Fibroblast of skin of right quadriceps (primary cell): ENCODE measurements at places on chromosomes 13 and 19.
A peak's percentile ranks its signal among the peaks of the same experiment; 100 is the strongest.

GRCh38 chr19:42568006-42568405, 26.7 kb downstream of the CEACAM8 start:
- DNase-seq, result no peak

GRCh38 chr19:29662604-29663404, 2.5 kb upstream of the PLEKHF1 start:
- DNase-seq, result peak; percentile 89

DNA sequence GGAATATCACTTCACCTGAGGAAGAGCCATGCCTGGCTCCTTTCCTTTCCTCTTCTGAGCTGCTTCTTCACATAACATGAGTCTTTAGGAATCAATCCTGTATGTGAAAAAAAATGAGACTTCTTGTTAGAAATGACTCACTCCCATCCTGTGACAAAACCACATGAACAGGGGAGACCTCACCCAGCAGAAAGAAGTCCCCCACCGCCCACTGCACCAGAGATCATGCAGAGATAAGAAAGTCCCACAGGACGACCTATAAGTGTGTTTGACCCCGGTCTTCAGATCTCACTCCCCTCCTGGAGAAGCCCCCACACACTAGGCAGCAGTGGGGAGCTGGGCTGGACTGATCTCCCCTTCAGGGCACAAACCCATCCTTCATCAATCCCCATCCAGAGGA, 7.8 kb downstream of the ZNF600 start:
- no peak for DNase-seq

- no peak for DNase-seq
Measured at GRCh38 chr19:43372462-43372861, 19.0 kb downstream of the CD177 start.

- DNase-seq, result no peak
Measured at GRCh38 chr13:100541897-100542825, 46.4 kb downstream of the GGACT start.

DNA sequence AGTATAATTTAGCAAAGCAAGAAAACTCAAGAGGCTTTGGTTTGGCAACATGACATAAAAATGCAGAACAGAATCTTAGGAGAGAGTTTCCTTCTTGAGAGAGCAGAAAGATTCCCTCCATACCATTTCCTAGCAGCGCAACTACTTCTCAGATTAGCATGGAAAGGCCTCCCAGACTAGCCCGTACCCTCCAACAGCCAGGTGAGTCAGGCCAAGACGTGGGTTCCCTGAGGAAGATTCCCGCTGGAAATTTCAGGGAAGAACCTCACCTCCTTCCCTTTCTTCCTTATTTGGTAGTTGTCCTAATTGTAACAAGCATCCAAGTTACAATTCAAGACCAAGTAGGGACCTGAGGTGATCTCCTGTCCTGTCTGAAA, 12.3 kb downstream of the COL4A2 start:
- no peak for DNase-seq

GRCh38 chr19:10109528-10109927, 2.0 kb upstream of the P2RY11 start:
- no peak for DNase-seq

- DNase-seq, result peak; percentile 97
Measured at GRCh38 chr13:51590971-51591627, 6.8 kb downstream of the WDFY2 start.

- DNase-seq, result no peak
Measured at GRCh38 chr19:50981587-50982146, 2.0 kb downstream of the KLK7 start.

GRCh38 chr13:113002206-113002912, 33.3 kb downstream of the MCF2L start:
- no peak for DNase-seq

- peak; percentile 40 for DNase-seq
Measured at GRCh38 chr19:48480558-48481500, 11.7 kb downstream of the CYTH2 start.

DNA sequence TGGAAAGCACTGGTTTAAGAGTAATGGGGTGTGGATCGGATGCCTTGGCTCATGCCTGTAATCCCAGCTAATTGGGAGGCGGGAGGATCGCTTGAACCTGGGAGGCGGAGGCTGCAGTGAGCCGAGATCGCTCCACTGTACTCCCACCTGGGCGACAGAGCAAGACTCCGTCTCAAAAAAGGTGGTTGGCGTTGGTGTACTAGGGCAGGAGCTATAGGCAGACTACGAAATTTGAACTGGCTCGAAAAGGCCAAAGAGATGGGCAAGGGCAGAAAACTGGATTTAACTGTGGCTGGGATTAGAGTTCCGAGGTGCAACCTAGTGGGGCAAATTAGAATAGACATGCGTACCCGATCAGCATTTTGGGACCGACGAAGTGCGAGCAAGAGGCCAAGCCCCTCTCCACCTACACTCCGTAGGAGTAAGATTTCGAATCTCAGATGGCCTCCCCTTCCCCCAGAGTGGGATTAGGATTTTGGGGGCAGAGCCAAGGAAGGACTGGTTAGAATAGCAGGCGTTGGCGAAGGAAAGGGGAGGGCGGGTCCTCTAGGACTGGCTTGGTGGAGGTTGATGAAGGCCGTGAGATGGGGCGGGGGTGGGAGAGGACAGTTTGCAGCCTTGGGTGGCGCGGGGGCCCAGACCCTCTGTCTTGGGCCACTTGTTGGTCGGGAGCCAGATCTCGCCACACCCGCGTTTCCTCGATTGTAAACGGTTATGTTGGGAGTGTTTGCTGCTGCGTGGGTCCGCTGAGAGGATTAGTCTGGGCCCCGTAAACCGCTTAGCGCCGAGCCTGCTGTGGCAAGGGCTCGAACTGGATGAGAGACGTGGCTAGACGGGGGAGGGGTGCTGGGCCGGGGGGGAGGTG, 2.0 kb upstream of the INAFM1 start:
- DNase-seq, result peak; percentile 92

- DNase-seq, result no peak
Measured at GRCh38 chr13:98490195-98490836, 86.6 kb downstream of the STK24 start.

GRCh38 chr13:23623394-23623793, 53.2 kb downstream of the TNFRSF19 start:
- no peak for DNase-seq

DNA sequence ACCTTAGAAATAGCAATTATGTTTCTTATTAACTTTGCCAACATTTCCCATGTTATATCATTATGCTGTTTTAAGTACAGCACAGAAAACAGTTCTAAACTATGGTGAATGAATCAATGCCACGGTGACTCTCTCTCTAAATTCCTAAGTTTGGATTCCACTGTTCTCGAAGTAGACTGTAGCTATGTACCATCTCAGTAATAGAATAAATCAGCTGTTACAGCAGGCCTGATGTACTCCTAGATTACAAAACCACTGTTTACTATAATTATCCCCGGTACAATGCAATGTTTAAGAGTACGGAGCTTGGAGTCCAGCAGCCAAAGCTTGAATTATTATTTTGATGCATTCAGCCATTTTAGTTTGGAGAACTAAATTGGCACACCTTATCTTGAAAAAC, 476.3 kb upstream of the SLITRK1 start:
- DNase-seq, result no peak

GRCh38 chr13:100694722-100695508, 20.3 kb upstream of the TMTC4 start:
- DNase-seq, result peak; percentile 27

- DNase-seq, result no peak
Measured at GRCh38 chr13:46088821-46089562, 15.8 kb downstream of the CPB2 start.

GRCh38 chr13:57056601-57057180, 84.0 kb upstream of the PRR20A start:
- DNase-seq, result no peak

- peak; percentile 28 for DNase-seq
Measured at GRCh38 chr19:16002406-16003384, 53.9 kb downstream of the OR10H4 start.

DNA sequence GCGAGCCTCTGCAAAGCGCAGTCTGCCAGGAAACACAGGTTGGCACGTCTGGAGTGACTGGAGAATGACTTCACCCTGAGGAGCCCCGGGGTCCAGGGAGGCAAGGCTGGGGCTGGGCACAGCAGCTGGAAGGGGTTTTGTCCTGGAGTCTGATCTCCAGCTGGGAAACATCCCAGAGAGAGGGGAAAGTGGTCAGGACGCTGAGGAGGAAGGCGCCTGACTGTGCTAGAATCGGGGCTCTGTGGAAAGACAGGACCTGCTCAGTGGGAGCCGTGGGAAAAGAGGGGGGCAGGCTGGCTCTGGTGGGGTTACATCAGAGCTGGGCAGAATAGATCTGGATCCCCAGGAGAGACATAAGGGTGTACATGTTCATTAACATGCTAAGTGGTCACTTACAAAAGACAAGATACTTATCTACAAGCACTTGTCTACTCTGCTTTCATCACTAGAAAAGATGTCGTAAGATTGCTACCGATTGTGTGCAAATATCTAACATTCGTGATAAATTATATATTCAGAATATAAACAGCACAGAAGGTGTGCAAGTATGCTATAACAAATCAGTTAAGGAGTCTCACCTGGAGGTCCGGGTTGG, 106.6 kb downstream of the COL4A1 start:
- no peak for DNase-seq

- DNase-seq, result no peak
Measured at GRCh38 chr13:98429081-98429480, 147.8 kb downstream of the STK24 start.

DNA sequence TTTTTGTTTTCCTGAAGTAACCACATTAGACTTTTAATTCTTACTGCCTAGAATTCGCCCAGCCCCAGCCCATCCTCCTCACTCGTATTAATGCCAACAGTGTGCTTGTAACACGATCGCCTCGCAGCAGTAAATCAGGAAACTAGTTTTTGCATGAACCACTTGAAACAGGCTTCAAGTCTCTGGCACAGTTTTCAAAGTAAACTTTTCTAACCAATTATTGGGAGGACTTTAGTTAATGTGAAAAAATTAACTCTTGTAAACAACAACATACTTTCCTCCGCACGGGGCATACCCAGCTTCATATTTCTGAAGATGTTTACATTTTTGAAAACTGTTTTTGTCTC, 39.2 kb downstream of the TNFRSF19 start:
- peak; percentile 70 for DNase-seq

- peak; percentile 48 for DNase-seq
Measured at GRCh38 chr19:31232180-31232579, 117.1 kb downstream of the TSHZ3 start.

DNA sequence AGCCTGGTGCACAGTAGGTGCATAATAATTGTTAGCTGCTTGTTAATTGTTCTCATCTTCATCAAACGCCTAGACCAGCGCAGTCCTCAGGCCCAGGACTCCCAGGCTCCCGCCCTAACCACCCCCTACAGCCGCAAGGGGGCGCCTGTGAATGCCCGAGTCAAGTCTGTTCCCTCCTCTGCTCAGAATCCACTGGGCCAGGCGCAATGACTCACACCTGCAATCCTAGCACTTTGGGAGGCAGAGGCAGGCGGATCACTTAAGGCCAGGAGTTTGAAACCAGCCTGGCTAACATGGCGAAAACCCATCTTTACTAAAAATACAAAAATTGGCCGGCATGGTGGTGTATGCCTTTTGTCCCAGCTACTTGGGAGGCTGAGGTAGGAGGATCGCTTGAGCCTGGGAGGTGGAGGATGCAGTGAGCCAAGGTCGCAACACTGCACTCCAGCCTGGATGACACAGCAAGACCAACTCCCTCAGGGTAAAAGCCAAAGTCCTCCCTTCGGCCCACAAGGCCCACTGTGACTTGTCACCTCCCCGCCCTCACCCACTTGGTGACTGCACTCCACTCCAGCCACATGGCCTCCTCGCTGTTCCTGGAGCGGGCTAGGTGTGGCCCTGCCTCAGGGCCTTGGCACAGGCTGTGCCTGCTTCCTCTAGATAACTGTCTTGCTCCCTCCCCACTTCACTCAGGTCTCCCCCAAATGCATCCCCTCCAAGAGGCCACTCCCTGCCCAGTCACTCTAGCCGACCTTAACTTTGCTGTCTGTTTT, 9.1 kb downstream of the ZNF653 start:
- DNase-seq, result peak; percentile 84

- DNase-seq, result no peak
Measured at GRCh38 chr13:74040200-74040599, 94.0 kb downstream of the KLF12 start.

DNA sequence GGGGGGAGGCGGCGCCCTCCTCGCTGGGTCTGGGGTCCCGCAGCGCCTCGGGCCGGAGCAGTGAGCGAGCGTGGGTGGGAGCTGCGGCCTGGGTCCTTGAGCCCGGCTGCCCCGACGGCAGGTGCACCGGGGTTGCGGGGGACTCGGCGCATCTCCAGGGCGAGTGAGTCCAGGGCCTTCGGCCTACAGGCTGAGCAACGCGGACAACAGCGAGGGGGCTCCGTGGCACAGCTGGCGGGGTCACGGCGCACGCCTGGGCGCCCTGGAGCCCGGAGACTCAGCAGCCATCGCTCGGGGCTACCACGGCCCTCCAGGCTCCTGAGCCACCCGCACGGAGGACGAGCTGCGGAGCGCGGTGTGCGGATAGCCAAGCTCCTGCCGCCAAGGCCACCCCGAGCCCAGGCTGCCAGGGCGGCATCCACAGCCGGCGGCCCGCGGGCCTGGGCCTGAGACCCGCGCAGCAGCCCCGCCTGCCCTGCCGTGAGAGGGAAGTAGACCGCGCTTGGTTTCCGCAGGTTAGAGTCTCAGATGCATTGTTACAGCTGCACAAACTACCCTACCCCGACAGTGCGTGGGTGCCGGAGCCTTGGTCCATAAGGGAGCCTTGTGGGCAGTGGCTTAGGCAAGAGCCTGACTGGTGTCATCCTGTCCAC, 253.9 kb upstream of the SGCG start:
- DNase-seq, result no peak

DNA sequence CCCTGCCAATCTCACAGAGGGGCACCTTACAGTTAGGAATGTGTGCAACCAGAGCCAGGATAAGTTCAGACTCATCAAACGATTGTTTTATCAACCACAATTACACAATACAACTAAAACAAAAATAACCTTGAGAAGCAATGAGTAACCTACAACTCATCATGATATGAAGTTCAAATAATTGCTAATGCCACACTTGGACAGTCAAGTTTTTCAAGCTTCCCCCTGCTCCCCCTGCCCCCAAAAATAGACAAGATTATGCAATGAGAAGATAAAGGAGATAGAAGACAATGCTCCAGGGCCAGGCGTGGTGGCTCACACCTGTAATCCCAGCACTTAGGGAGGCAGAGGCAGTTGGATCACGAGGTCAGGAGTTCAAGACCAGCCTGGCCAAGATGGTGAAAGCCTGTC, 13.6 kb upstream of the KPNA3 start:
- DNase-seq, result no peak
